ENCODE measurements at places on chromosomes 4 and X.

GRCh38 chr4:182715548-182715947 is 201.6 kb downstream of the DCTD start:
- no peak for DNase-seq

- DNase-seq: no peak
Measured at GRCh38 chrX:131762802-131763234, 218.9 kb downstream of the OR13H1 start.

DNA sequence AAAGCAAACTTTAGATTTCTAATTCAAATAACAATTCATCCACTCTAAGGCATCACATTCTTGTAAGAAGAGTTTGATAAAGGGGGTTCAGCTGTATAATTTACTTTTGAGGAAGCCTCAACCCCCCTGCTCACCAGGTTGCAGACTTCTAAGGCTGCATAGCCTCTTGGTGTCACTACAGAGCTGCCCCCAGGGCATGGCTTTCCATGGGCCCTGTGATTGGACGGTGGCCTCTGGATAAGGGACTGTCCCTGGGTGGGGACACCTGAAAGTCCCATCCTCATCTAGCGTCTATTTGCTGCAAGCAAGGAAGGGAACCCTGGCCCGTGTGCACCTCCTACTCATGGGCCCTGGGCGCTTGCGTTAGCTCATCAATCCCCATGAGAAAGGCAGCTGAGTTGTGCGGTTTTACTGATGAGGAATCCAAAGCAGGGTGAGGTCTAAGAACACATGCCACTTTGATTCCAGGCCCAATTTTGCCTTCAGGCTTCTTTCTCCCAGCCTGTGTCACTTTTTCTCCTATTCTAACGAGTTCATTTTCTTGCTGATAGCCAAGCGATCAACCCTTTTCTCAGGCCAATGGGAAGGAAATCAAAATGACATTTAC is 51.8 kb downstream of the SCML1 start:
- no peak for DNase-seq

GRCh38 chr4:97525236-97525635 is 618.0 kb downstream of the STPG2 start:
- no peak for DNase-seq

GRCh38 chr4:138555108-138555507 is 313.0 kb upstream of the SLC7A11 start:
- no peak for DNase-seq
